ENCODE measurements at places on chromosomes 4 and X.
A peak's percentile ranks its signal among the peaks of the same experiment; 100 is the strongest.

GRCh38 chr4:38867478-38868058 is at the start of gene FAM114A1:
Gene FAM114A1 (plus strand): TSS chr4:38867806. CDS start chr4:38878079, 10,273 bp downstream.
- DNase-seq = peak; percentile 49

DNA sequence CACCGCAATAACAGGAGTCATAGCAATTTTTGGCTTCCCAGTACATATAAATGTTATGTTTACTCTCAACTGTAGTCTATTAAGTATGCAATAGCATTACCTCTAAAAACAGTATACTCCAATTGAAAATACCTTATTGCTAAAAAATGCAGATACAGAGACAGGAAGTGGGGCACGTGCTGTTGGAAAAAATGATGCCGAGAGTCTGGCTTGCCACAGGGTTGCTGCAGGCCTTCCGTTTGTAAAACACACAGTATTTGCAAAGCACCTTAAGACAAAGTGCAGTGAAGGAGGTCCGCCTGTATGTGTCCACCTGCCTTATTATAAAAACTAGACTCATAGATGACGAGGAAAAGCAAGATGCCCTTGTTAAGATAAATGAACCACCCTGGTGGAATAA is 23.5 kb downstream of the CD99 start:
- DNase-seq = no peak

DNA sequence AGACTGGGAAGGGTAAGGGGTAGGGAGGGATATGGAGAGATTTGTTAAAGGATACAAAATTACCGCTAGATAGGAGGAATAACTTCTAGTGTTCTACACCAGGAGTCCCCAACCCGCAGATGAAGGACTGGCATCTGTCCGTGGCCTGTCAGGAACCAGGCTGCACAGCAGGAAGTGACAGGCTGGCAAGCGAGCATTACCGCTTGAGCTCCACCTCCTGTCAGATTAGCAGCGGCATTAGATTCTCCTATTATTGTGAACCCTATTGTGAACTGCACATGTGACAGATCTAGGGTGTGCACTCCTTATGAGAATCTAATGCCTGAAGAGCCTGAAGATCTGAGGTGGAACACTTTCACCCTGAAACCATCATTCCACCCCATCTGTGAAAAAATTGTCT is 27.9 kb upstream of the BBS7 start:
- DNase-seq = no peak

DNA sequence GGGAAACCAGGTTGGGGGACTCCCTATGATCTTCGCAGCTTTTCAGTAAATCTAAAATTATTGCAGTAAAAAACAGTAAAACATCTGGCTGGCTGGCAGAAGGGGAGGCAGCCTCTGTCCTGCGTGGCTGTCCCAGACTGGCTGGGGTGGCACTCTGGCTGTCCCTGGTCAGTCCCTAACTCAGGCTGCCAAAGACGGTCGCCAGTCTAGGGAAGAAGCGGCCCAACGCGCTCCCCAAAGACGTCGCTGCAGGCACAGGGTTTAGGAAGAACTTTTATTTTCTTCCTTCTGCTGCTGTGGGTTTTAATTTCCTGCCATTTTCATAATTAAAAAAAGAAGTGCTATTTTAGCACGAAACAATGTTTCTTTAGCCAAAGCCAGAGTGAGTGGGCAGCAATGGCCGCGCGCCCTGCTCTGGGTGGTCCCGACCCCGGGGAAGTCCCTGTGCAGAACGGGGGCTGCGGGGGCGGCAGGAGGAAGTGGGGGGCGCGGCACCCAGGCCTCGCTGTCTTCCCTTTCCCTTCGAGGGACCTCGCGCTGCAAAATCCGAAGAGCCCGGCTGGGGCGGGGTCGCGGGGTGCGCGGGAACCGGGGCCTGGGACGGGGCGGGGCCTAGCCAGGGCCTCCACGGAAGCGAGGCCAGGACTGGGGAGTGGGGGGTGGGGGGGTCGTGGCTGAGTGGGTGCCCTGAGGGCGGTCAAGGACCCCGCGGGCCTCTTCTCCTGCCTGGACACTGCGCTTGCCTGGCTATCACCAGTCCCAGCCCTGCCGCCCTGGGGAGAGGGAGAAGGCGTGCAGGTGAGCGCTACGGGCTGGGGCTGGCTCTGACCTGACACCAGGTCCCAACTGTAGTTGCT is 6.3 kb upstream of the LETM1 start:
- no peak for DNase-seq

DNA sequence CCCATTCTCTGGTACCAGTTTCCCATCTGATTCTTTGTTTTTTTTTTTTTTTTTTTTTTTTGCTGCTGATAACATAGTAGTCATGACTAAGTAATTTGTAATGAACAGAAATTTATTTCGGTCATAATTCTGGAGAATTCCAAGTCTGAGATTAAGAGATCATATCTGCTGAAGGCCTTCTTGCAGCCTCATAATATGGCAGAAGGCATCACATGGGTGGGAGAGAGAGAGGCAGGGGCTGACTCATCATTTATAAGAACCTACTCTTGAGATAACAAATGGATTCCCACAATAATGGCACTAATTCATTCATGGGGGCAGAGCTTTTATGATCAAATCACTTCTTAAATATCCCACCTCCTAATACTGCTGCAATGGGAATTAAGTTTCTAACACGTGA is 1034.3 kb downstream of the STIM2 start:
- no peak for DNase-seq

- no peak for DNase-seq
Measured at GRCh38 chr4:99202536-99202935, 16.5 kb downstream of the ADH6 start.

DNA sequence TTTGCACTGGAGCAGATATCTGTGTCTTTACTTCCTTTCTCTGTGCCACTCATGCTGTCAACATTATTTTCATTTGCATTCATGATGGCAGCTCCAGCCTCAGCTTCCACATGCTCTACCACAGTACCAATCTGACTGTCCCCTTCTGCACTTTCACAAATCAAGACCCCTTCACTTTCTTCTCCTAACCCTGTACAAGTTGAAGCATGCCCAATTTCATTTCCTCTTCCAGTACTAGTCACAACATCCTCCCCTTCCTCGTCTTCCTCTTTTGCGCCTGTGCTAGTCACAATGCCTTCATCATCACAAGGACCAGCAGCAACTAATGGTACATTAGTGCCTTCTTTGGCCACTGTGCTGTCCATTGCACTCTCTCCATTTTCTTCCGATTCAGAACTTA is 26.5 kb downstream of the BOD1L1 start:
- no peak for DNase-seq

DNA sequence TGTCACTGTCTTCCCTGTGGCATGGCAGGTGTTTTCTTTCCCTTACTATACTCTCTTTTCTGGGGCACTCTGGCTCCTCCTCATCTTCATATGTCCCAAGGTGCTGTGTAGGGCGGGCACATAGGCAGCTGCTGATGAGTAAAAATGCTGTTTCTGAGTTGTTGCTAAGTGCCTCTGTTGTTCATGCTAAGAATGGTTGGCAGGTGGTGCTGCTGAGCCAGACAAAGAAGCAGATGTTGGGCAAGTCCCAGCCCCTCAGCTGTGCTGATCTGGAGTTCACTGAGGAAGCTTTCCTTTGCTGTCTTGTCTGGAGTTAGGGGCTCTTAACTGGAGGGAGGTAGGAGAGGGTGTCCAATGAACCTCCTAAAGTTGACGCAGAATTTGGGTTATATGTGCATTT is 40.6 kb downstream of the HADH start:
- peak; percentile 7 for DNase-seq

GRCh38 chr4:56512166-56512565 is 6.6 kb downstream of the ARL9 start:
- DNase-seq = no peak

DNA sequence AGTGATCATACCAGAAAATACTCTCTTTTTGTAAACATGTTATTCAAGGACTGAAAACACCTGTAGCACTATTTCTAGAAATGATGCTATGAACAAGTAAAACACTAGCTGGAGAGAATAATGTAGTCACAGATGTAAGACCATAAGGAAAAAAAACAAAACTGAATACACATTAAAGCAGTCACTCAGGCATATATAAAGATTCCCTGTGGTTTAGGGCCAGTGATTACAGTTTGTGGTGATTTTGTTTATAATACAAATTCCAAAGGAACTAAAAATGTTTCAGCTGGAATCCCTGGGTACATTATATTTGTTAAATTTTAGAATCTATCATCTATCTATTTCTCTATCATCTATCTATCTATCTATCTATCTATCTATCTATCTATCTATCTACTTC is 777.8 kb upstream of the FRG1 start:
- DNase-seq = no peak

DNA sequence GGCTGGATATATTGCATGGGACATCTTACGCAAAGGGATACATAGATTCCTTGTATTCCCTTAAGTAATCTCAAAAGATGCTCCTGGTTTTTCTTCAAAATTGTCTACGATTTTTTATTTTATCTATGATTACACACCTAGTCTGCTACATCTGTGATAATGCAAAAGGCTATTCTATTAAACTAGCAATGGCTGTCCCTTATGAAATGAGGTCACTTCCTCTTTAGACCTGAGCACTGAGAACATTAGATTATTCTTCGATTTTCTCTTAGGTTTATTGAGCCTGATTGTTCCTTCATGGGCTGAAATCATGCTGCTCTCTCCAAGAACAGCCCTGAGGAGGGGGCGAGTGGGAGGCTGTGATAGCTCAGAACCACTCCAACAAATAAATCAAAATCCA is 126.8 kb upstream of the ENPP6 start:
- no peak for DNase-seq

DNA sequence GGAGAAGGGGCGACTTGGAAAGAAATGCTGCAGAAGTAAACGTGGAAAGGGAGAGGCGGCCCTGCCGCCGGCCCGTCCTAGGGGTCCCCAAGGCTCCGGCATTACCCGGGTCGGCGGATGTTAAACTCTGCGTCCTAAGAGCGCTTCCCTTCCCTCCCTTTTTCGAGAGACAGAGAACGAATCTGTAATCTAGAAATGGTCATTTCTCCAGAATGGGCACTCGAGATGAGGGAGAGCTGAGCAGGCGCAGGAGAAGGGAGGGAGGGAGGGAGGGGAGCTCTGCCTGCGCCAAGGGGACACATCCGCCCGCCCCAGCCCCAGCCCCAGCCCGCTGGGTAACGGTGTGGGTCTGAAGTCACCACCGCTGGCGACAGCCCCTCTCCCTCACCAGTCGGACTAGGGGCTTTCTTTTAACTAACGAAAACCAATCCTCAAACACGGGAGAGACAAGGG is 1.7 kb downstream of the HCFC1 start:
- DNase-seq = no peak

- no peak for DNase-seq
Measured at GRCh38 chr4:17823871-17824669, 13.3 kb downstream of the NCAPG start.

- no peak for DNase-seq
Measured at GRCh38 chrX:72107841-72108595, 23.7 kb downstream of the RTL5 start.

DNA sequence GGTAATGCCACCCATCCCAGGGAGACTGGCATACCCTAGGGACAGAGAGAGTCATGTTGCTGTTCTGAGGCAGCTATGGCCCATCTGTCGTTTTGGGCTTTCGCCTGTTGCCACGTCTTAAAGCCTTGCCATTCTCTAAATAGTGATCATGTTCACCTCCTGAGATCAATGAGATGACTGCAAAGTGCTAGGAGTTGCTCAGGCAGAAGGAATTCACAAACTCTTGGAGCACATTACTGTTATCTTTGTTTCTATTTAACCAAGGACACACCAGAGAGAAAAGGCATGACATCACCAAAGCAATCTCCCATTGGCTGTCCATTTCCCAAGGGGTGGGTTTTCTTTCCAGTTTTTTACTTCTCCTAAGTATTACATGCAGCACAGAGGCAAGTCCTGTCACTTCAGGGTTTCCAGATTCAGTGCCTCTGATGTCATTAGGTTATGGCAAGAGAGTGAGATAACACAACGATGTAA is 37.1 kb upstream of the SETD7 start:
- no peak for DNase-seq

- DNase-seq = no peak
Measured at GRCh38 chr4:47855350-47855749, 17.5 kb upstream of the CORIN start.

GRCh38 chr4:166499820-166500219 is 626.8 kb downstream of the TLL1 start:
- no peak for DNase-seq

DNA sequence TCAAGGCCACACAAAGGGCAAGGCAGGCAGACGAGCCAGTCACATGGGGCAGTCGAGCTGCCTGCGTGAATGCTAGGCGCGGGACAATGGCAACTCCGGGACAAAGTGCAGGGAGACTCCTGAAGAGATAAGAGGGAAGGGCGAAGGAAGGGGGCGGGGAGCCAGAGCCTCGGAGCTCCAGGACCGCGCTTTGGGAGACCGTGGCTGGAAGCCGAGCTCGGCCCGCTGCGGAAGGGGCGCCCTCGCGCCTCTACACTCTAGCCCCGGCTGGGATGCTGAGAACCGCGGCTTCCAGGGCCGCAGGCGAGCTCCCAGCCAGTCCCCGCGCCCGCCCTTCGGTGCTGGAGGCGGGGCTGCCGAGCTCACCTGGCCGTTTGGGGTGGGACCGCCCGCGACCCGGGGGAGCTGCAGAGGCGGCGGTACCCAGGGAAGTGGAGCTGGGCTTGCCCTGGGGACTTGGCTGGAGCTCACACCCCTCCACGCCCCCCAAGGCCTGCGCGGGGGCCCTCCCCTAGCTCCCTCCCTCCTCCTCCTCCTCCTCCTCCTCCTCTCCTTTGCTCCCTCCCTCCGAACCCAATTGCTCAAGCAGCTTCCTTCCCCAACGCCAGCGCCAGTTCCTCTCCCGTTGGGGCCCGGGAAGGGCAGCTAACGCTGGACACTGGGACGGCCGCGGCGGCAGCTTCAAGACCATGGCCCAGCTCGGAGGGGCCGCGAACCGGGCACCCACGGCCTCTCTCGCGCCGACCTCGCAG is at the start of gene SOWAHD:
Gene SOWAHD, plus strand, starts transcription at position 610 of the 752 bp plus-strand sequence. Its CDS starts 80 bp downstream, at position 690.
- no peak for DNase-seq

DNA sequence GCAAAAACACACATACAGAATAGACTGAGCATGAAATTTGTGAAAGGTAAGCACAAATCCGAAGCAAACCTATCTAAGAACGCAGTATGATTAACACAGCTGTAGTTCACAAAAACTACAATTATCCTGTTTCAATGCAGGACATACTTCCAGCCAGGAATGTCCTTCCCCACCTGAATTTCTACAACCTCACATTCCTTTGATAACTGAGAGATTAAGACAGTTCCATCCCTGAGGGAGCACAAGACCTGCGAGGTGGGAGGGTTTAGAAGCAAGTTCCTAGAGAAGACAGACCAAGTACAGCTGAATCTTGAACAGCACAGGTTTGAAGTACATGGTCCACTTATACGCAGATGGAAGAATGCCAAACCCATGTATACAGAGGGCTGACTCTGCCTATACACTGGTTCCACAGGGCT is 10.6 kb downstream of the ABCG2 start:
- DNase-seq = no peak

GRCh38 chr4:6470502-6471306 is 1.7 kb downstream of the PPP2R2C start:
- DNase-seq = no peak

DNA sequence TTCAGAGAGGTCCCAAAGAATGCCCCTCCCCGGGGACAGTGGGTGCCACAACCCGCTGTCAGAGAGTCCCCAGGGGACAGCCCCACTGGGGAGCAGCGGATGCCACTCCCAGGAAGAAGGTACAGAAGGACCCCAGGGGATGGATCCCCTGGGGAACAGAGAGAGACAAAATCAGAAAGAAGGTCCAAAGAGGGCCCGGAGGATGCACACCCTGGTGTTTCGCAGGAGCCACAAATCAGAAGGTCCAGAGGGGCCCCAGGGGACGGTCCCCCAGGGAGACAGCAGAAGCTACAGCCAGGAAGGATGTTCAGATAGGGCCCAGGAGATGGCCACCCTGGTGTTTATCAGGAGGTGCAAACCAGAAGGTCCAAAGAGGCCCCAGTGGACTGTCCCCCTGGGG is 1.4 kb downstream of the TEX13D start:
- no peak for DNase-seq

GRCh38 chr4:174437324-174437723 is 85.0 kb downstream of the HPGD start:
- no peak for DNase-seq
